ENCODE measurements at places on chromosomes 3 and 15.
A peak's percentile ranks its signal among the peaks of the same experiment; 100 is the strongest.

- DNase-seq = peak; percentile 46
Observed at GRCh38 chr15:98292442-98293240, 332.1 kb downstream of the ARRDC4 start.

GRCh38 chr3:16372362-16373292 lies 107.6 kb downstream of the OXNAD1 start:
- DNase-seq = peak; percentile 39

DNA sequence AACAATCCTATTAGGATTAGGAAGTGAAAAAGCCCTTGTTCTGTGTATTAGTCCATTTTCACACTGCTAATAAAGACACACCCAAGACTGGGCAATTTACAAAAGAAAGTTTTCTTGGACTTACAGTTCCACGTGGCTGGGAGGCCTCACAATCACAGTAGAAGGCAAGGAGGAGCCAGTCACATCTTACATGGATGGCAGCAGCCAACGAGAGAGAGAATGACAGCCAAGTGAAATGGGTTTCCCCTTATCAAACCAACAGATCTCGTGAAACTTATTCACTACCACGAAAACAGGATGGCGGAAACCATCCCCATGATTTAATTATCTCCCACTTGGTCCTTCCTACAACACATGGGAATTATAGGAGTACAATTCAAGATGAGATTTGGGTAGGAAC lies 248.2 kb upstream of the KCNMB2 start:
- no peak for DNase-seq

DNA sequence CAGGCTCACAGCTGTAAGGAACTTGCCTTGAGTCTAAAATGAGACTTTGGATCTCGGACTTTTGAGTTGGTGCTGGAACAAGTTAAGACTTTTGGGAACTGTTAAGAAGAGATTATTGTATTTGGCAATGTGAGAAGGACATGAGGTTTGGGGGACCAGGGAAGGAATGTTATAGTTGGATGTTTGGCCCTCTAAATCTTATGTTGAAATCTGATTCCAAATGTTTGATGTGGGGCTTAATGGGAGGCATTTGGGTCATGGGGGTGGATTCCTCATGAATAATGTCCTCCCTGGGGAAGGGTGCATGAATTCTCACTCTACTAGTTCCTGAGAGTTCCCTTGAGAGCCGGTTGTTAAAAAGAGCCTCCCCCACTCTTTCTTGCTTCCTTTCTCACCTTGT lies 18.5 kb upstream of the CHCHD6 start:
- DNase-seq = no peak

DNA sequence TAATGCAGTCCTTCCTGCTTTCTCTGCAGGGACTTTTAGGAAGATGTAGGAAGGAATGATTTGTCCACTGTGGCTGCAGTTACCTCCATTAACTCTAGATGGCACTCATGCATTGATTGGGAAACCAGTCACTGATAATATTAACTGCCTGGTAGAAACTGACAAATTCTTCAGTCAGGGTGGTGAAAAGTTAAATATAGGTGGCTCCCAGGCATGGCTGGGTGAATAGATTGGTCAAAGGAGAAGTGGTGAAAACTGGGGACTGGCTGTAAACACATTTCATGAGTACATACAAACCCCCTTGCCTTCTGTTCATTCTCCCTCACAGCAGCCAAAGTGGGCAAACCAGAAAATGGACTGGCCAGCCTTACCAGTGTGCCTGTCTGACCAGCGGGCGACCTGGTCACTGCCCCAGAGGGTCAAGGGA lies 333.4 kb downstream of the THSD4 start:
- peak; percentile 70 for DNase-seq

DNA sequence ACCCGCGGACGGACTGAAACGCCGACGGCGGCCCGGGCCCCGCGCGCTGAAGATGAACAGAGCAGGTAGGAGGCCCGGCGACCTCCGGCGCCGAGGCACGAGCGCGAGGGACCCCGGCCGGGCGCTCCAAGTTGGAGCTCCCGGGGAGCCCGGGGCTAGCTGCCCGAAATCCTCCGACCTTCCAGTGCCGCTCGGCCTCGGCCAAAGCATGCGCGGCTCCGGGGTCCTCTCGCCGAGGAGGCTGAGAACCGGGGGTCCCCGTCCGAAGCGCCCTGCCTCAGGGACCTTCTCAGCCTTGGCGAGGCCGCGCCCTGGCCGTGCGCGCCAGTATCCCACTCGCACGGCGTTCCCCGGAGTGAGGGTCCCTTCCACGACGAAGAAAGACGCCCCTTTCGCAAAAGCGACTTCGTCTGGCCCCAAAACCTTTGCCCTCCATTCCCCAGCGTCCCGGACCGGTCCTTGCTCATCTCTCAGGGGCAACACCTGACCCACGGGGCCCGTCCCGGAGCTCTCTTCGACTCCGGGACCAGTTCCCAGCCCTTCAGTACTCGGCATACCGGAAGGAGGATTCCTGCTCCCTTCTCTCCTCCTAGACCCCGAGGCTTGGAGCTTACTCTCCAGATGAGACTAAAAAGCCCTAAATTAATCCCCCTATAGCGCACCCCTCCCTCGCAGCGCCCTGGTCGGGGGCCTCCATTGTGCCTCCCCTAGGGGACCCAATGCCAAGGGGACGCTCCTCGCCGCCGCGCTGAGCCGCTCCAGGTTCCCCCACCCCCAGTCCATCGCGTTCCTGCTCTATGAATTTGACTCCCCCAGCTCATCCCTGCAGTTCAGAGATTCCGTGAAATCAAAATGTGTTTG lies 7.7 kb upstream of the FGD5 start:
- DNase-seq = no peak

GRCh38 chr3:123627673-123628670 lies 43.1 kb upstream of the HACD2 start:
- DNase-seq = no peak

GRCh38 chr3:50474717-50475116 lies 28.7 kb downstream of the CACNA2D2 start:
- no peak for DNase-seq

DNA sequence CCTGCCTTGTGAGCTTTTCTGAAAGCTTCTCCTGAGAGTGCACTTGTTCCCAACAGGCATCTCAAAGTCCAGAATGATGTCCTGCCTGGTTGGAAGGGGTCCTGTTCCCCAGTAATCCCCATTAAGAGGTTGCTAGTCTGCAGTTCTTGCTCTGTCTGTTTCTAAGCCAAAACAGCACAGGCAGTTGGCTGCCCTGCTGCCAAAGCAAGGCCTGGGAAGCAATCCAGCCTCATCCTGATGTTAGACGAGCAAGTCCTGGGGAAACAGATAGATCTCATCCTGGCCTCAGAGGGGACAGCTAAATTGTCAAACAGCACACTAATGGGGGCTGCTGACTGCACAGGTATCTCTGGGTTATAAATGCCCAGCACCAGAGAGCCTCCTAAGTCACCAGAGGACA lies 198.0 kb downstream of the EPHB1 start:
- DNase-seq = peak; percentile 59

GRCh38 chr3:163562625-163563024 lies 1515.7 kb downstream of the SI start:
- no peak for DNase-seq

DNA sequence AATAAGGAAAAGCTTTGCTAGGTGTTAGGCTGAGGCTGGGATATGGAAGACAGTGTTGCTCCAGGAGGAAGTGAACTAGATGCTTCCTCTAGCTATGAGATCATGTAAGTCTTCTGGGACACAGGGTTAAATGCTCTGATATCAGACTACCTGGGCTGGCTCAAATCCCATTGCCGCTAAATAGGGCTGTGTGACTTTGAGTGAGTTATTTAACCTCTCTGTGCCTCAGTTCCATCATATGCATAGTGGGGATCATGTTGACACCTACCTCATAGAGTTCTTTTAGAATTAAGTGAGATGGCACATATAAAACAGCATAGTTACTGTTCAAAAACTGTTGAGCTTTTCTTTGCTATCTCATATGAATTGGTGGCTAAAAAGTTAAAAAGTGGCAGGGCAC lies 12.6 kb downstream of the RPLP1 start:
- no peak for DNase-seq

DNA sequence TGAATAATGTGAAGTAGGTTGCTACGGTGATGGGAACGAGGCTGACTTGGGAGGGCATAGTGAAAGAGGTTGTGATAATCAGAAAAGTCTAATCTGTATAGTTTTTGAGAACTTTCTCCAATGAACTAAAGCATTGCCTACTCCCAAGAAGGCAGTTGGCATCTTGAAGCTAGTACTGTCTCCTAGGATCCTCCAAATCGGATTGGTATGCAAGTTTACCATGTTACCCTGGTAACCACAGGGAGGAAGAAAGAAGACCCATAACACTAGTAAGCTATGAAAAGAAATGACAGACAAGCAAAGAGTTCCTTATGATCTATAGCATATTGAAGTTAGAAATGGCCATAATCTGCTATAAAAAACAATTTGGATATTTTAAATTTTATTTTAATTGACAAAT lies 127.2 kb upstream of the SYNPR start:
- no peak for DNase-seq

GRCh38 chr15:93720607-93721006 lies 510.8 kb upstream of the MCTP2 start:
- DNase-seq = no peak

DNA sequence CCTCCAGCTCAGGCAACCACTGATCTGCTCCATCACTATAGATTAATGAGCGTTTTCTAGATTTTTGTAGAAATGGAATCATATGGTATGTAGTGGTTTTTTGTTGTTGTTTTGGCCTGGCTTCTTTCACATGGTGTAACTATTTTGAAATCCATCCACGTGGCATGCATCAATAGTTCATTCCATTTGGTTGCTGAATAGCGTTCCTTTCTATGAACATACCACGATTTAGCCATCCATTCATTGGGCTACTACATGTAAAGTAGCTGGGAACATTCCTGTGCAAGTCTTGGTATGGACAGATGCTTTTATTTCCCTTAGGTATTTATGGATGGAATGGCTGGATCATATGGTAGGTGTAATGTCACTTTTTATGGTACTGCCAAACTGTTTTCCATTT lies 10.7 kb upstream of the CHSY1 start:
- DNase-seq = no peak

DNA sequence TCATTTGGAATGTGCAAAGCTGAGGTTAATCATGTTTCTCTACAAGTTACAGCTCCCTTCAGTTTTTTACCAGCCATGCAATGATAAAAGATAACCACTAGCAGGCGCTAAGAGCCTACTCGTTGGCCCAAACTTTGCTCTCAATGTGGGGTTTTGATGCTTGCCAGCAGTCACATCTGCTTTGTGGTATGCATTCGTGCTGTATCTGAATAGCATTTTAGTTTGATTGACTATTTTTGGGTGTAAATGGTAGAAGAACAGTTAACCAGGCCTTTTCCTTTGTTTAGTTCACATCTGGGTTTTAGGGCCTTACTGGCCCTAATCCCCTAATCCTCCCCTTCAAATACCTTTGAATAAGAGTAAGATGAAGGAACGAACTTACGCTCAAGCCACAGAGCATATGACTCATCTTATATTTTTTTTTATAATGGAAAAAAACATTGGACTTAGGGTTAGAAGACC lies 4.4 kb upstream of the CLDN11 start:
- DNase-seq = peak; percentile 84

DNA sequence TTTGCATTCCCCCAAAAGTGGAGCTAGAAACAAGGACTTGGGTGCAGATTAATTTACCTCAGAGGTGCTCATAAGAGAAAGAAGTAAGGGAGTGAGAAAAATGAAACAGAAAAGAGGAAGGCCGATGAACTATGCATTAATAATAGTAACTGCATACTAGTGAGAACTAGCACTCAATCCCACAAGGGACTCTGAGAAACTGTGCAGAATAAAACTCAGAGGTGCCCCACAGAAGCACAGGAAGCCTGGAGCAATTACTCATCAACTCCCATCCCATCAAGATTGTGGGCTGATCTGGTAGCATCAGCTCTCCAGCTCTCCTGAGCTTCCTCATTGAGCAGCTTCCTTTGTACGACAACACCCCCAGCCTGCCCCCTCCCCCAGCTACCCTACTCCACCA lies 50.8 kb downstream of the CLDN18 start:
- DNase-seq = no peak

DNA sequence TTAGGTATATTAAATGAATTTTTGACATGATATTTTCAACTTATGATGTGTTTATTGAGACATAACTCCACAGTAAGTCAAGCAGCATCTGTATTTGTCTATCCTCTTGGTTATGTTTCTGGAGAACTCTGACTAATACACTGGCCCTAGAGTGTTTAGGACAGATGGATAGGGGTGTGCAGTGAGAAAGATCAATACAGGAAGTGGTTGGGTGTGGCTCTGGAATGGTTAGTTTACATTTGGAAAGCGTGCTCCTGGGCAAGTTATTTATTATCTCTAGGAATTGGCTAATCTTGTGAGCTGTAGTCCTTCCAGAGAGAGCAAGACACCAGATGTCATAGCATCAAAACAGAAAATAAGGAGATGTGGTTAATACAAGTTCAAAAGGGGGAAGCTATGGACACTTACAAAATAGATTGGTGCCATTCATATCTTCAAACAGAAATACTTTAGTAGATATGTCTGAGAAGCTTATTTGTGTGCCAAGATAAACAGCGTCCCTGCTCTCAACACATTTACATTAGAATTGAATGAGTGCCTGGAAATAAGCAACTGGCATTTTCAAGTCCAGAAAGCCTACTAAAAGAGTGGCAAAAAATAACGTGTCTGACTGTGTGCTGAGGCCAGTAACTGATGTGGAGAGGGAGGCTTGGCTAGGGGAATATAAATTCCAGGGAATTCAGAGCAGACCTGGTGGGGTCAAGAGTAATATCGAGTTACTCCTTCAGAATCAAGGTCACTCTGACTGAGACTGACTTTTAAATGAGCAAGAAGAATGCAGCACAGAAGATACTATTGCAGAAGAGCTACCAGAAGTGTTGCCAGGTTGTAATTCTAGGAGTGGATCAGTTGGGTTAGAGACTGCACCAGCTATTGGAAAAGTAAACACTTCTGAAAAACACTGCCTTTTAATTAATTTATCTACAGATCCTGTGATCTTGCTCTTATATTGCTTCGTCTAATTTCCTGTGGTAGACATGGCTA lies 33.4 kb upstream of the PLAAT1 start:
- DNase-seq = no peak

DNA sequence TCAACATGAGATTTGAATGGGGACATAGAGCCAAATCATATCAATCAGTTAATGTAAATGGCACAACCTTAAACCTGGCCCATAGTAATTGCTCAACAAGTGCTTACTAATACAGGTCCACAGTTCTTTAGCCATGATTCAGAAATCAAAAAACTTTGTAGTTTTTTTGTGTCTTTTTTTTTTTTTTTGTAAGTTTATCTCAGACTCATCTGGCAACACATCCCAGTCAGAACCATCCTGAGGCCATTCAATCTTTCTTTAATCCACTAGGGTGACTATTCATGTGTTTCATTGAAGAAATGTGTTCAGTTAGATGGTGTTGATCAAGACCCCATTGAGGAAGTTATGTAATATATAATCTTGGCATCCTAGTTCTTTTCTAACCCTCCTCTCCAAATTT lies 65.4 kb downstream of the ABI3BP start:
- DNase-seq = no peak

GRCh38 chr3:128655531-128655930 lies 4.9 kb upstream of the RPN1 start:
- DNase-seq = no peak

DNA sequence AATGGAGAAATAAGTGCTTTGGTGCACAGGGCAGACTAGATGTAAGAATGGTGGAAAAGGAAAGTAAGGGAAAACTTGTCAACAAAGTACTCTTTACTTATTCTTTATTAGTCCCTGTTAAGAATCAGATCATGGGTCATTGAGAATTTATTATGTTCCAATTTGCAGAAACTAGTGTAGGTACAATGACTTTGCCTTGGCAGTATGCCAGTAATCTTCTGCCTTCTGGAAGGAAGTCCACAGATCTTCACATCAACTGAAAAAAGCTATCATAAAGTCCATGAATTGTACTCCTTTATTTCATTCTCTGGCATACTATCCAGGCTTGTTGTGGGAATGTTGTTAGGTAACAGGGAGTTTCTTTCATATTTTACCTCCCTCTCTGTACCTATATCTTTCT lies 88.2 kb upstream of the FLNB start:
- DNase-seq = no peak
